Endothelial cell of coronary artery (primary cell): ENCODE measurements at places on chromosomes 7 and 10. TPM values are rescaled to one million over a fixed set of nuclear protein-coding genes. Genes with fewer than 3 reads are reported as not detected.

DDC gene
- total RNA-seq, result not detected in 2 replicates

SCIN gene
- total RNA-seq, result 0.09 TPM in 1 of 2 replicates, not detected in the other

GPR15LG gene
- total RNA-seq, result not detected in 2 replicates

FEZF1 gene
- total RNA-seq, result not detected in 2 replicates

ITGB1 gene
- total RNA-seq, result 1,430 and 2,105 TPM in 2 replicates

GARIN1A gene
- total RNA-seq, result 0.18 and 0.28 TPM in 2 replicates

WDR86 gene
- total RNA-seq, result not detected in 2 replicates

SNCG gene
- 74.1 and 90.4 TPM in 2 replicates for total RNA-seq

IL15RA gene
- 8.5 and 9.7 TPM in 2 replicates for total RNA-seq

ZNF804B gene
- under 0.01 TPM in 1 of 2 replicates, not detected in the other for total RNA-seq

PRKG1 gene
- 1.9 and 3.9 TPM in 2 replicates for total RNA-seq

SYT15B gene
- 1.0 TPM in 1 of 2 replicates, not detected in the other for total RNA-seq

ASB13 gene
- total RNA-seq, result 6.2 and 10.6 TPM in 2 replicates

ITIH5 gene
- 0.19 TPM in 1 of 2 replicates, not detected in the other for total RNA-seq

LIPM gene
- not detected in 2 replicates for total RNA-seq

GNA12 gene
- 17.2 and 28.0 TPM in 2 replicates for total RNA-seq

PPP1R9A gene
- total RNA-seq, result 1.3 and 2.6 TPM in 2 replicates

OR13A1 gene
- total RNA-seq, result not detected in 2 replicates

TAS2R5 gene
- 0.81 and 0.94 TPM in 2 replicates for total RNA-seq

PRSS37 gene
- total RNA-seq, result not detected in 2 replicates

ANXA8L1 gene
- total RNA-seq, result not detected in 2 replicates

COL26A1 gene
- not detected in 2 replicates for total RNA-seq

CNNM1 gene
- total RNA-seq, result under 0.01 TPM in 1 of 2 replicates, not detected in the other

ANKRD61 gene
- 0.09 and 0.18 TPM in 2 replicates for total RNA-seq

FAM24B gene
- total RNA-seq, result 6.6 and 9.7 TPM in 2 replicates

ZC3HAV1L gene
- total RNA-seq, result 8.9 and 19.9 TPM in 2 replicates

SFXN4 gene
- total RNA-seq, result 11.6 and 14.7 TPM in 2 replicates

UCN3 gene
- total RNA-seq, result not detected in 2 replicates

SRRM3 gene
- total RNA-seq, result 0.45 and 1.3 TPM in 2 replicates

TAS2R41 gene
- total RNA-seq, result not detected in 2 replicates

C10orf53 gene
- total RNA-seq, result not detected in 2 replicates

NPFFR1 gene
- total RNA-seq, result not detected in 2 replicates

C1QL3 gene
- total RNA-seq, result 0.09 and 0.18 TPM in 2 replicates

EPHA1 gene
- 0.18 TPM in 1 of 2 replicates, not detected in the other for total RNA-seq

PCGF5 gene
- total RNA-seq, result 15.8 and 26.7 TPM in 2 replicates

ZNF511 gene
- 23.0 and 24.7 TPM in 2 replicates for total RNA-seq

MSMB gene
- total RNA-seq, result 0.27 TPM in 1 of 2 replicates, not detected in the other

TFEC gene
- total RNA-seq, result 1.0 and 7.8 TPM in 2 replicates

ZNF783 gene
- 5.0 and 8.7 TPM in 2 replicates for total RNA-seq

CCDC3 gene
- 0.28 and 2.2 TPM in 2 replicates for total RNA-seq

LEP gene
- total RNA-seq, result under 0.01 TPM in 1 of 2 replicates, not detected in the other

DOCK1 gene
- 94.9 and 108 TPM in 2 replicates for total RNA-seq

GLI3 gene
- 2.5 and 3.5 TPM in 2 replicates for total RNA-seq
